ENCODE measurements at places on chromosomes 1 and 21.

DNA sequence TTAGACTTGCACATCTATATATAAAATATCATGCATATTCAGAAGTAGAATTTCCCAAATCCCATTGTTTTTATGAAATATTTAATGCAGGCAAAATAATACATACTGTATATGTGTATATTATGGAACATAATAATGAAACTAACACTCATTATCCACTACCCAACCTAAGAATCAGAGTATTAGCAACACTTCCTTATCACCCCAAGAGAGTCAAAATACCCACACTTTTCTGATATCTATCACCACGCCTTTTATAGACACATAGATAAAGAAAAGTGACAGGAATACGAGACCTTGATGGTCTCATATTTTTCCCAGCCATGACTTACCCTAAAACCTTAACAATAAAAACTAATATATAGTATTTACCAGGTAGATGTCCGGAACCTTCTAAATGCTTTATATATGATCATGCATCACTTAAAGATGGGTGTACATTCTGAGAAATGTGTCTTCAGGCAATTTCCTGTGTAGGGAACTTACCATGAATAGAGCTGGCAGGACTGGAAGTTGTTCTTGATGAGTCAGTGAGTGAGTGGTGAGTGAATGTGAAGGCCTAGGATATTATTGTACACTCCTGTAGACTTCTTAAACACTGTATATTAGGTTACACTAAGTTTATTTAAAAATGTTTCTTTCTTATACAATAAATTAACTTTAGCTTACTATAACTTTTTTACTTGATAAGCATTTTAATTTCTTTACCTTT is 45.5 kb downstream of the TNFSF4 start:
- DNase-seq, result no peak

DNA sequence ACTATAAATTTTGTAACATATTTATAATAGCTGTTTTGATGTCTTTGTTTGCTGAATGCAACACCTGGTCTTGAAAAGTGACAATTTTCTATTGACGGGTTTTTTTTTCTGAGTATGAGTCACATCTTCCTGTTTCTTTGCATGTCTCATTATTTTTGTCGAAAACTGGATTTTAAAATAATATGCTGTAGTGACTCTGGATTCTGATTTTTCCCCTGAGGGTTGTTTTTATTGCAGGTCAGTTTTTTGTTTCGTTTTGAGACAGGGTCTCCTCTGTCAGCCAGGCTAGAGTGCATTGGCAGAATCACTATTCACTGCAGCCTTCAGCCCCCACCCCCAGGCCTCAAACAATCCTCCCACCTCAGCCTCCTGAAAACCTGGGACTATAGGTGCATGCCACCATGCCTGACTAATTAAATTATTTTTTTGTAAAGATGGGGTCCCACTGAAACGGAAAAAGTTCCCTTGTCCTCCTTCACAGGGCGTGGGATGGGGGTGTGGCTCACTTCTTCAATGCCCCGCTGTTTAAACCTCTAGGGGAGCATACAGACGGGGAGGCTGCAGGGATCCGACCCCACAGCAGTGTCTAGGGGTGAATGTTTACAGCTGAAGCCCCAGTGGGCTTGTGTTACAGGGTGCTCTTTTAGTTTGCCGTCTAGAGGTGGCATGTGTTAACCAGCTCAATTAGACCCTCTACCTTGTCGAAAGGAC is 11.3 kb upstream of the PPIE start:
- no peak for DNase-seq

DNA sequence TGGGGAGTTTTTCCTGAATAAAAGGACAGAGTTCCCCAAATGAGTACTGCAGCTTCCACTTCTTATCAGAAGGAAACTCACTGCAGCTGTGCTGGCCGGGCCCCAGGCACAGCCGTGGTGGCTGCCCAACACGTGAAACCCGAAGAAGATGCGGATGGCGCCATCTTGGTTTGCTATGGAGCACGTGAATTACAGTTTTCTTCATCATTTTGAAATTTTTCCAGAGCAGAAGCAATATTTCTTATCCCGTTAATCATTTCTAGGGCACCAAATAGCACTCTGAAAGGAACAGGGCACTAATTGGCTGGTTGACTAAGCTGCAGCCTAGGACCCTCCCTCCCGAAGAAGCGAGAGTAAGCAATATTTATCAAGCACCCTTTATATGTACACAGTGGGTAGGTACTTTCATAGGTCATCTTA is 63.2 kb upstream of the EPS8L3 start:
- DNase-seq, result no peak

DNA sequence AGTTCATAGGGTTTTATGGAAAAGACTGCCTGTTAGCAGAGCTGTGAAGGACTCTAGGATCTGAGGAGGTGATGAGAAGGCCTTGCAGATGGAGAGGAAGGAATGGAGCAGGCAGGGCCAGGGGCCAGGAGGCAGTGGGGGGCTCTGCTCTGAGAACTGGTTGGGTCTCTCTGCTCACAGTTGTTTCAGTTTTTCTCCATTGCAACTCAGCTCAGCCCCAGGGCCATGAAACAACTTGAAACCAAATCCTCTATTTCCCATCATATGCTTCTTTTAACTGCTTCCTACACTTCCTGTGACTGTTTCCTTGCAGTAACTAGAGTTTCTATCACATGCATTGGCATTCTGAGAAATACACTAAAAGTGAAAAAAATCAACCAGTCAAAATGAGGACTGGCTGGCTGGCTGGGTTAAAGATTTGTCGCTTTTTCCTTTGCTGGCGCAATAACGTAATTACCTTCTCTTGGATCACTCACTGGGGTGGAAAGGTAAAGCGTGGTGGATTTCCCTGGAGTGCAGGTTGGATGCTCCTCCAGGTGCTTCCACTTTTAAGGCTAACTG is 172.0 kb downstream of the CDC7 start:
- DNase-seq, result no peak

- no peak for DNase-seq
These were observed 99.4 kb downstream of the TSEN15 start for GRCh38 chr1:184150776-184151531.

DNA sequence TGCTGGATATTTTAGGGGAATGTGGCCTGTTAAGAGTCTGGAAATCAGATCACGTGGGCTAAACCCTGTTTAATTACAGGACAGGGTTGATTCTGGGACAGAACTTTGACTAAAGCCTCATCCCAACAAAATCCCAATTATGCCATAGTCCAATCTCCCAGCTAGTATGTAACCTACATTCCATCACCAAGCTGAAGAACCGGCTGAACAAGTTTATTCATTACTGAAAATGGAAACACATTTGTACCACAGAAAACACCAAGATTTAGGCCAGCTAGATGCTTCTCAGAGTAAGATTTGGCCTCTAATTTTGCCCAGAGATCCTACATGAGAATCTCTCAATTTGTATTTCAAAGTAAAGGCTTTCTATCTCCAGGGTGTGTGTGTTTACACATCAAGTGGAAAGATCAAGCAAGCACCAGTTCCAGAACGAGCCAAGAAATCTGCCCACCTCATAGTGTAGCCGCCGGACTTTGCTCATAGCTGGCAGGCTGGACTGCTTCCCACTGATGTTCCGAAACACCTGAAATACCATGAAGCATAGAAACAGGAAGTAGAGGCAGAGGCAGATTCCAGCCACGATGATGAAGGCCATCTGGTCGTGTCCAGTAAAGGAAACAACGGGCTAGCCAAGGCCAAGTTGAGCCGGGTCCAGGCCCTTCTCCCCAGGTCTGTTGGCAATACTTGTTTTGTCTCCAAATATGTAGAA is 86.8 kb downstream of the WLS start:
- DNase-seq, result no peak

Data from activated CD4-positive, alpha-beta T cell treated with anti-CD3 and anti-CD28 coated beads for 4 hours (primary cell).